ENCODE measurements at places on chromosomes 3 and 15.

DNA sequence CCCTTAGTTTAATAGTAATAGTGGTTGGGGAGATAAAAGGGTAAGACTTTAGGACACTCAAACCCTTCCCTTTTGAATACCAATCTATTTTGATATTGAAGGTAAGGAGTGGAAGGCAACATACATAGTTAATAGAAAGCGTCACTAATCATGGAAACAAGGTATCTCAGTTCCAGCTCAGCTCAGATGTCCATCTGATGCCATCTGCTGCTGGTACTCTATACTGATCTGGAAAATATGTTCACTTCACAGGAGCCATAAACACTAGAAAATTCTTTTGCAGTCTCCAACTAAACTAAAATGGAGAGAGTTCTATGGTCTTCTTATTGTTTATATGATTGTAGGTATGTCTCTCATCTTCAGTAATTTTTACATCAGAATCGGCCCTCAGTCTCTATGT lies 1777.1 kb downstream of the OTOL1 start:
- no peak for DNase-seq

DNA sequence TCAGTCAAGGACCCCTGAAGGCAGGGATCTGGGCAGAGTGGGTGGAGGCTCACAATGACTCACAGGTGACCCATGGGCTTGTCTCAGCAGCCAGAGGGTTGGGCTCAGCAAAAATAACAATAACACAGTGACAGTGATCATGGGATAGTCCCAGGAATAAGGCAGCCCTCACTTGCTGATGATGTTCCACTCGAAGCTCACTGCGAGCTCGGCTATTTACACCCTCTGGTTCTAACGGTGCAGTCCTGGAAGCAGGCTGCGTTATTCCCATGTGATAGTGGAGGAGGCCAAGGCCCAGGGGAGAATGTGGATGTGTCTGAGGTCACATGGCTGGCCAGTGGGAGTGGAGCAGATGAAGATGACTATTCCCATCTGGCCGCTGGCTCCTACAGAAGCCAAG lies 16.2 kb downstream of the CCDC33 start:
- DNase-seq: no peak

GRCh38 chr3:32186097-32186496 lies 52.4 kb upstream of the CMTM8 start:
- DNase-seq: no peak

- no peak for DNase-seq
These were observed 109.1 kb downstream of the MINAR1 start for GRCh38 chr15:79541196-79541595.

DNA sequence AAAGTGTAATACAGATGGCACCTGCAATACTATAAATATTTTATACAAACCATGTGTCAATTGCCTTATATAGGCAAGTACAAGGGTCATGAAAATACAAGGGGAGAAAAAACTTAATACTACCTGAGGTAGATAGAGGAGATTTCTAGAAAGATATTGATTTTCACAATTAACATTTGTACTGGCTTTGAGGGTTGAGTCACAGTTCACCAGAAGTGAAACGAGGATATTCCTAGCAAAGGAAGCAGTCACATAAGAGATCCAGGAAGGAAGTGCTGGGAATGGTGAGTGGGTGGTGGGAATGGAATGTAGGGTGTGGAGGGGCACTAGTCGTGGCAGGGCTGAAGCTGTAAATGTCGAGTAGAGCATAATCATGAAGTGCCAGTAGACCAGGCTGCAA lies 108.7 kb downstream of the P2RY1 start:
- DNase-seq: no peak

- no peak for DNase-seq
These were observed 20.8 kb downstream of the VGLL4 start for GRCh38 chr3:11622586-11623550.

- DNase-seq: no peak
These were observed 50.2 kb downstream of the SLCO2A1 start for GRCh38 chr3:133979553-133979952.

DNA sequence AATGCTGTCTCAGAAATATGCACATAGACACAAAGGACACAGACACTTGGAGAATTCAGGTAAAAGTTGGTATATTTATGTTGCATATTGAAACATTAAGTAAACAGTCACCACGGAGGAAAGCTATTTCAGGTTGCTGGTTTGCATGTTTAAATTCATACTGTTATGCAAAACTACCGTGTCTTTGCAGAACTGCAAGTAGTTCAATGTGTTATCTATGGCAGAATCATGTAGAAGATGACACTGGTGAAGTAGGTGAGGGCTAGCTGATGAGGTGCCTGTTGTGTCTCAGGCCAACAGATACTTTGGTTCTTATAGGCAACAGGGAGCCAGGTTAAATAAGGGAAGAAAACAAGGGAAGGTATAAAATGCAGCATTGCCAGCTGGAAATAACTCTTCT lies 511.3 kb downstream of the DIPK2A start:
- DNase-seq: no peak

- no peak for DNase-seq
These were observed 125.4 kb upstream of the RAD18 start for GRCh38 chr3:9088441-9089353.
